Activated CD4-positive, alpha-beta T cell treated with anti-CD3 and anti-CD28 coated beads, Interleukin-2, amount 10 ng/mL, durations not matched to agents 24 days and 14 days (primary cell): ENCODE measurements at places on chromosomes 6 and 20. TPM values are rescaled to one million over a fixed set of nuclear protein-coding genes. Genes with fewer than 3 reads are reported as not detected.

Gene NOTCH4
- 0.28 and 0.37 TPM in 2 replicates for total RNA-seq

Gene LY6G6C
- total RNA-seq = not detected in 2 replicates

Gene HLA-DQB1
- total RNA-seq = 1.5 and 1.6 TPM in 2 replicates

Gene RBM12
- 148 and 151 TPM in 2 replicates for total RNA-seq

Gene HSD17B8
- total RNA-seq = 18.2 and 18.3 TPM in 2 replicates

Gene CRISP2
- total RNA-seq = not detected in 2 replicates

Gene PMEPA1
- 0.66 and 0.82 TPM in 2 replicates for total RNA-seq

Gene SLPI
- total RNA-seq = not detected in 2 replicates

Gene RIPOR3
- not detected in 2 replicates for total RNA-seq

Gene PLN
- total RNA-seq = not detected in 2 replicates

Gene HSPA1L
- total RNA-seq = 1.8 and 2.5 TPM in 2 replicates

Gene ADGRF5
- not detected in 2 replicates for total RNA-seq

Gene TGM3
- not detected in 2 replicates for total RNA-seq

Gene IL17F
- not detected in 2 replicates for total RNA-seq
